ENCODE measurements at places on chromosomes 6 and 20. TPM values are rescaled to one million over a fixed set of nuclear protein-coding genes. Genes with fewer than 3 reads are reported as not detected.

SAYSD1 gene
- 13.7 TPM for total RNA-seq

KIAA1755 gene
- not detected for total RNA-seq

DNA sequence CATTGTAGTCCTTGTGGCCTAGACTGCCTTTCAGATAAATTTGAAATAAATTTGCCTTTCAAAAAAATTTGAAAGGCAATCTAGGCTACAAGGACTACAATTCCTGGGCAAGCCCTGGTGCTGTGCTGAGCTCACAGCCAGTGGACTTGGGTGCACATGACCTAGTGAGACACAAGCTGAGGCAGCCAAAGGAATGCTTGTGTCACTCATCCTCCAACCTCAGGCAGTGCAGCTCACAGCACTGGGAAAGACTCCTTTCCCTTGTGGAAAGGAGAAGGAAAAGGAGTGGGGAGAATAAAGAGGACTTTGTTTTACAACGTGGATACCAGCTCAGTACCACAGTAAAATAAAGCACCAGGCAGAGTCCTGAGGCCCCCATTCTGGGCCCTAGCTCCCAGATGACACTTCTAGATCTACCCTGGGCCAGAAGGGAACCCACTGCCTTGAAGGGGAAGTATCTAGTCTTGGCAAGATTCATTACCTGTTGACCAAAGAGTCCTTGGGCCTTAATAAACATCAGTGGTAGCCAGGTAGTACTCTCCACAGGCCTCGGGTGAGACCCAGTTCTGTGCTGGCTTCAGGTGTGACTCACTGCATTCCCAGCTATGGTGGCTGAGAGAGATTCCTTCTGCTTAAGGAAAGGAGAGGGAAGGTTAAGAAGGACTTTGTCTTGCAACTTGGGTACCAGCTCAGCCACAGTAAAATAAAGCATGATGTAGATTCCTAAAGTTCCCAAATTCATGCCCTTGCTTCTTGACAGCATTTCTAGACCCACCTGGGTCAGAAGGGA lies 659.7 kb upstream of the FLRT3 start:
- DNase-seq: no peak
- H3K27ac ChIP-seq: no peak overlapping the region
- no peaks in the 10 kb centered on the region for H3K36me3 ChIP-seq
- H3K4me3 ChIP-seq: no peak overlapping the region
- H3K4me1 ChIP-seq: no peaks in the 10 kb centered on the region
- no peaks in the 10 kb centered on the region for H3K27me3 ChIP-seq

FAM120B gene
- total RNA-seq: 18.7 TPM

ZNF165 gene
- 0.47 TPM for total RNA-seq

- no peaks in the 10 kb centered on the region for H3K27me3 ChIP-seq
- no peak overlapping the region for H3K27ac ChIP-seq
- no peaks in the 10 kb centered on the region for H3K4me1 ChIP-seq
- no peak for DNase-seq
Measured at GRCh38 chr6:98586163-98586562, 248.2 kb upstream of the POU3F2 start.

DNA sequence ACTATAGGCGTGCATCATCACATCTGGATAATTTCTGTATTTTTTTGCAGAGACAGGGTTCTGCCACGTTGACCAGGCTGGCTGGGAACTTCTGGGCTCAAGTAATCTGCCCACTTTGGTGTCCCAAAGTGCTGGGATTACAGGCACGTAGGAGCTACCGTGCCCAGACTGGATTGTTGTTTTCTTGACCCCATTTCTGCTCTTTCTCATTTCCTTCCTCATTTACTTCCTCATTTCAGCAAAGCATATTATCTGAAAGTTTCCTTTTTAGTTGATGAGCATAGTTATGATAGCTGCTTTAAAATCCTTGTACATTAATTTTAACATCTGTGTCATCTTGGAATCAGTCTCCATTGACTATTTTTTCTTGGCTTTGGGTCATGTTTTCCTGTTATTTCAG lies 301.0 kb upstream of the RUNX2 start:
- H3K36me3 ChIP-seq: peaks cover 14% of the 10 kb centered on the region
- DNase-seq: no peak

MATN4 gene
- total RNA-seq: 1.5 TPM
